ENCODE measurements at places on chromosomes 3 and 15.

DNA sequence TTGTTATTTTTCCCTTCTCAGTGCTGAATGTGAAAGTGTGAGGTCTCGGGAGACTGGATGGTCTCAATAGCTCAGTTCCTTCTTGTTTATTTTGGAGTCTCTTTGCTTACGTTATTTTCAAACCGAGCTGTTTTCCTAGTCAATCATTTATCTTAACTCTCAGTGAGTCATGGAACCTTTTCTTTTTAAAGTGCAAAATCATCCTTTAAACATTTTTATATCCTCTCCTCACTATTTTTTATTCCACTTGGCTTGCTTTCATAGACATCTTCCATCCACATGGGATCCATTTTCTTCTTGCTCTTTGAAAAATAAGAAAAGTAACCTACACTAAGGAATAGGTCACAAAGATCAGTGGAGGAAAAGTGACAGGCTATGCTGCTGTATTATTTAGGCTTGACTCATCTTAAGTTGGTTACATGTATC, 497.8 kb downstream of the NAALADL2 start:
- no peak for DNase-seq

DNA sequence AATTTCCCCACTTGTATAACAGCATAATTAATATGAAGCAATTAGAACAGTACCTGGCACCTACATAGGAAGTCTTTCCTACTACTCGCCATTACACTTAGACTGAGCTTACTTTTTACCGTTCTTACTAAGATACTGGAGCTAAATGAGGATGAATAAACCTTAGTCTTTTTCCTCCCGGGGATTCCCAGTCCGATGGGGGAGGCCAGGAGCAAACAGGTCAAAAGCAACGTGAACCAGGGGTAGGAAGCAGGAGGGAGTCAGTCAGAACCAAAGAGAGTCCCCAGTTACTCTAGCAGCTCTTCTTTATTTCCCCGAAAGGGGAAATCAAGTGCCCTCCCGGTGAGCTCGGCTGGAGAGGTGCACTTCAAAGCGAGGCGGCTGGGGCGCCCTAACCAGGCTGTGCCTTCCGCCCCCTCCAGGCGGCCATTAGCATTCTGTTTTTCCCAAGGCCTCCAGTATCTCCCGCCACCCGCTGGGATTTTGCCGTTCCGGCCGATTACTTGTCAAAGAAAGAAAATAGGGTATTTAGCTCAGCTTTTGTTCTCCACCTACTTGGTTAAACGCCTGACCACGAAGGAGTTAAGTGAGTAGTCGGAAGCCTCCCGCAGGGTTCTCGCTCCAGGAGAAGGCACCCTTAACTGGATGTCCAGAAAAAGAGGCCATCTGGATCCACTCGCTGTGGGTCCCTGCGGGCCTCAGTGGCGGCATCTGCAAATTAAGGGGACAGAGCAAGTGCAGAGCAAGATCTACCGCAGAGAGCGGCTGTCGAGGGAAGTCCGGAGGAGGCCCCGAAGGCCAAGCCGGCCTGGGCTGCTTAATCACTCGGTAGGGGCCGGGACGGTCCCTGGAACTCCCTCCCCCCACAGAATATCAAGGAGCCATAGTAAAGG, 6.3 kb upstream of the EOMES start:
- peak; percentile 58 for DNase-seq

GRCh38 chr3:81732642-81733041, 28.8 kb downstream of the GBE1 start:
- no peak for DNase-seq

DNA sequence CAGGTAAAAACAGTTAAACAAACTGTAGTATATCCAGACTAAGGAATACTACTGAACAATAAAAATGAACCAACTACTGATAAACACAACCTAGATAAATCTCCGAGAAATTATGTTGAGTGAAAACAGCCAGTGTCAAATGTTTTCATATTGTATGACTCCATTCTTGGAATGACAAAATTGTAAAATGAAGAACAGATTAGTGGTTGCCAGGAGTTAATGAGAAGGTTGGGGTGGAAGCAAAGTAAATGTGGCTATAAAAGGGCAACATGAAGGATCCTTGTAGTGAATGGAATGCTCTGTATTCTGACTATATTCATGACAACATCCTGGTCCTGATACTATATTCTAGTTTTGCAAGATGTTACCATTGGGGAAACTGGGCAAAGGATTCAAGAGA, 27.5 kb upstream of the ACKR4 start:
- no peak for DNase-seq

Measured in nephron progenitor cell (in vitro differentiated cells).